Activated CD4-positive, alpha-beta T cell treated with anti-CD3 and anti-CD28 coated beads for 48 hours (primary cell): ENCODE measurements at places on chromosomes 3 and 15.

- DNase-seq, result no peak
Measured at GRCh38 chr3:107966276-107966675, 124.6 kb downstream of the CD47 start.

DNA sequence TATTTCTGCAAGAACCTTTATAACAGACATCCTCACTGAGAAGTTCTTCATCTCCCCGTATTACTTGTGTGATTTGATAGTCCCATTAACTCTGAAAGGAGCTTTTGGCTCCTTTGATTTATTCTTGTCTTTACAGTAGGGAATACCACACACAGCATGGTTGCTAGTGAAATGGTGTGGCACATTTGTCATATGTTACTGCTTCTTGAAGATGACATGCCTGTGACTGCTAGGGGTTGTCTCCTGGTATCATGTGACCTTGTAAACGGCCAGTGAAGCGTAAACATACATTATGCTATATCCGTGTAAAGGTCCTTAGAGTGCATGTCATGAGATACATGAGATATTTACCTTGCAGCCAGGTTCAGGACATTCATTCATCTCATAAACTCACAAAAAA lies 197.9 kb downstream of the RYR3 start:
- DNase-seq, result no peak

- no peak for DNase-seq
Measured at GRCh38 chr15:42955518-42955917, 34.9 kb upstream of the TTBK2 start.

GRCh38 chr15:50109076-50109987 lies 9.7 kb downstream of the ATP8B4 start:
- no peak for DNase-seq

GRCh38 chr15:32881528-32881927 lies 163.7 kb downstream of the GREM1 start:
- no peak for DNase-seq
